ENCODE measurements at places on chromosomes 4 and X.

DNA sequence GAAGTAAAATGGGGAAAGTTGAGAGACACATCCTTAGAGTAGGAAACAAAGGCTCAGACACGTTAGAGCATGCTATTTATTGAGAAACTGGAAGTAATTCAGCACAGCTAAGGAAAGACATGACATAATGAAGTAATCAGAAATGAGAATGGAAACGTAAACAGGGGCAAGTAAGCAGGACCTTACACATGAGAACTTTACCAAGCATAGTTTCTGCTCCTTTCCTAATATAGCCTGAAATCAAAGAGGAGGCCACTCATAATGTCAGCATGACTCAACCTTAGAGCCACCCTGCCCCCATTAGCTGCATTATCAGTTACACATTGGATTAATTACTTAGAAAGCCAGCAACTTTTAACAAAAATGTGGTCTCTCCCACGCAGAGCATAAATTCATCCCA lies 558.3 kb upstream of the GRIA3 start:
- DNase-seq = no peak

GRCh38 chr4:139988863-139989765 lies 164.9 kb downstream of the MAML3 start:
- DNase-seq = peak; percentile 27

DNA sequence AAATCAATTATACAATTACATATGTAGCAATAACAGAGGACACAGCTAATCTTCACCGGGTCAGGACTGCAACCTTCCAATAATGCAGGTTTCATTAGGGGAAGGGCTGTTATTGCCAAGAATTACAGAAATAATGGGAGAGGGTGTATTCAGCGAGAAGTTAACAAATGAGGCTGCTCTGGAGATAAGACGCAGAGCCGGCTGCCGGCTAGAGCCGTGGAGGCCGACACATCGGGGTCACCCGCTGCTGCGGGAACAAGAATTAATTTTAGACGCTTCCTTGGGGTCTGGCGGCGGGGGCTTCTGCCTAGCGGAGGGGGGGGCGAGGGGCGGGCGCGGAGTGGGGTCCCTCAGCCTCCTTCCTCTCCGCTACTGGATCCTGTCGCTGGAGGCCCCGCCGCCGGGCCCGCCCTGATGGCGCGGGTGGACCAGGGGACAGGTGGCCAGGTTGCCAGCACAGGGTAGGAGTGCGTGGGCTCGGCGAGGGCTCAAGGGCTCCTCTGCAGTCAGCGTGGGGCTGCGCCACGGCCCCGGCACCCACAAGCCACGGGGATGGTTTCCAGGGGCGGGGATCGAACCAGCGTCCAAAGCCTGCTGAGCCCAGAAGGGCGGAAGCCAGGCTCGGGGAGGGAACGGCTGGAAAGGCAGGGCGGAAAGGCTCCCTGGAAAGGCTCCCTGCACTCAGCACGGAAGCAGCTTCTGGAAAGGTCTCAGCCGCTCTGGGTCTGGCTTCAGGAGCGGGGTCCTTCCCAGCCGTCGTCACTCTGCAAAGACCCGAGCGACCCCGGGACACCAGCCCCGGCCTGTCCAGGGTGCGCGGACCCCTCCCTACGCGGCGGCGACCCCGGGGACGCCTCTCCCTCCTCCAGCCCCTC lies 113.8 kb upstream of the NKX1-1 start:
- DNase-seq = no peak

GRCh38 chr4:138460477-138461414 lies 218.6 kb upstream of the SLC7A11 start:
- no peak for DNase-seq

DNA sequence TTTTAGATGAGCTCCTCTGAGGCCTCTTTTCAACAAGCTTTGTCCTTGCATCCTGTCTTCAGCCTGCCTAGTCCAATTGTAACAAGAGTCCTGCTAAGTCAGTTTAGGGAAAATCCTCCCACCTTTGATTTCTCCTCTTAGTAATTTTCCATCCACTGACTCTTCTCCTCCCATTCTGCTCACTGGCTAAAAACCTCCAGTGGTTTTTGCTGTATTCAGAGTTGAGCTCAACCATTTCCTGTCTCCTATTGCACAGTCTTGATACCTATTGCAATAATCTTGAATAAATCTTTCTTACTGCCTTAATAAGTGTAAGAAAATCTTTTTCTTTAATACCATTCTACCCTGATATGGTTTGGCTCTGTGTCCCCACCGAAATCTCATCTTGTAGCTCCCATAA lies 117.8 kb upstream of the ENPP6 start:
- DNase-seq = no peak

GRCh38 chr4:105725623-105726022 lies 17.0 kb downstream of the GSTCD start:
- DNase-seq = no peak

GRCh38 chrX:126393284-126393683 lies 159.3 kb downstream of the DCAF12L1 start:
- DNase-seq = no peak

GRCh38 chrX:64427281-64427680 lies 32.0 kb upstream of the MTMR8 start:
- DNase-seq = no peak

All from CD4-positive, alpha-beta T cell treated with Interleukin-17A for 4 hours (primary cell).